ENCODE measurements at places on chromosomes 6 and 20. TPM values are rescaled to one million over a fixed set of nuclear protein-coding genes. Genes with fewer than 3 reads are reported as not detected.

DNA sequence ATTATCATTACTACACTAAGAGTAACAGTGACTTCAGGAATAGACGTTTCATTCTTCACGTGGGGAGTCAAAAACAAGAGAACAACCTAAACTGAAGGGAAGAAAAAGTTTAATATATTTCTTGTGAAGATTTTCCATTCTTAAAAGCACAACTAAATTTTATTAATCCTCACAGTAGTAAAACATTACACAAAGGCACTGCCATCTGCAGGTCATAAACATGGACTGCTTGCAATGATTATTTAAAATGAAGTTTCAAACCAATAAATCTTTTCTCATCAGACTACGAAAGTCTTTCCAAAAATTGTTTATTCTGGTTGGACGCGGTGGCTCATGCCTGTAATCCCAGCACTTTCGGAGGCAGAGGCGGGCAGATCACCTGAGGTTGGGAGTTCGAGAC lies 2.6 kb downstream of the NCOA5 start:
- peak; percentile 58 for DNase-seq

DNA sequence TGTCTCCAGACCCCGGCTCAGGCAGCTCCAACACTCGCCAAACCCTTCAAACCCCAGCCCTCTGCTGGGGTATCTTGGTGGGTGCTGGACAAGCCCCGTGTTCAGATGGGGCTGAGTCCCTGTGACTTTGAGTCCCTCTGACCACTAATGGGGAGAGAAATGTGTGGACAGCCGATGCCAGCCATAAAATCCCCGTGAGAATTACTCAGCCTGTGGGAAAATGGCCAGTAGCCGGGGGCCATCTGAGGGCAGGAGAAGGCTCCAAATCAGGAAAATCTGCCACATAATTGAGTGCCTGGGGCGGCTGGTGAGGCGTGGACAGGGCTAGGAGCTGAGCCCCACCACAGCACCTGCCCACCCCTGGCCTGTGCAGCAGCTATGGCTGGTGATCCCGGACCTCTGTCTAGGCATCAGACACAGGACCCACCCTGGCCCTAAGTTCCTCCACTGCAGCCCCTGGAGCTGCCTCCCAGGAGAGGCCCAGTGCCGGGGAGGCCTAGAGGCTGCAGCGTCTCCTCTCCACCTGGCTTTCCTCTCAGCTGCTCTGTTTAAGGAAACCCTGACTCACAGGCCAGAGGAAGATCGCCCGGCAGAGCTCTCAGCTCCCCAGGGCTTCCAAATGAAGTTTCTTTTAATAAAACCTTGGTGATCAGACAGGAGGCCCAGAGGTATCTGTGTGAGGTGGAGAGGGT lies 53.7 kb upstream of the SLCO4A1 start:
- DNase-seq = no peak

- no peak for DNase-seq
Observed at GRCh38 chr6:84356907-84357306, 129.5 kb upstream of the CEP162 start.

DNA sequence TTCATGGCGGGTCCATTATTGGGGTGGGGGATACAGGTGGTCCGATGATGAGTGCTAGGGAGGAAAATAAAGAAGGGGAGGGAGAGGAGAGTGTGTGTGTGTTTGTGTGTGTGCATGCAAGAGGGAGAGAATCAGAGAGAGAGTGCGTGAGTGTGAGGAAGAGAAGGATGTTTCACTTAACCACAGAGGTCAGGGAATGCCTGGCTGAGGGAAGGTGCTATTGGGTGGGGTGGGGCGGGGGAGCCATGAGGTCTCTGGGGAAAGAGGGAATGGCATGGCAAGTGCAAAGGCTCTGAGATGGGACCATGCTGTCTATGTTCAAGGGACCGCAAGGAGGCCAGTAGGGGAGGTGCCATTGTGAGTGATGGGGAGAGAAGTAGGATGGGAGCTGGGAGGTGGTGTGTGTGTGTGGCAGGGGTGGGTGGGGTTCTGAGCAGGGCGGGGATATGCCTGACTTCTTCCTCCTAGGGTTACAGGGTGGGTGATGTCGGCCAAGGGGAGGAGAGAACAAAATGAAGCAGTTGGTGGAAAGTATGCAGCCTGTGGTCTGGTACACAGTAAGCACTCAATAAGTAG lies 23.0 kb downstream of the CEBPB start:
- DNase-seq = no peak

DNA sequence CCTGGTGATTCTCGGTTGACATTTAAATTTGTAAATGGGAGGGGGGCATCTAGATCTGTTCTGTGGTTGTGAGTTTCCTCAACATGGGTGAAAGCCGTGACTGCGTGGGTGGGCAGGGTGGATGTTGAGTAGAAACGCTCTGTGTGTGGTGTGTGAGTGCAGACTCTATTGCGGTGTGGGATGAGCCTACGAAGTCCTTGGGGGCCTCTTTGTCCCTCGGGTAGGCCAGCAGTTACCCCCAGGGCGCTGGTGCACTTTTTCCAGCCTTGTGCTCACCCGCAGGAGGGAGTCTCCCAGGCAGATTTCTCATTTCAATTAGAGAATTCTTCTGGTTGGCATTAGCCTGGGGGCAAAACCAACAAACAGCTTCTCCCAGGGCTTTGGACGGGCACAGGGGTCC lies 10.6 kb downstream of the TOX2 start:
- DNase-seq = no peak

DNA sequence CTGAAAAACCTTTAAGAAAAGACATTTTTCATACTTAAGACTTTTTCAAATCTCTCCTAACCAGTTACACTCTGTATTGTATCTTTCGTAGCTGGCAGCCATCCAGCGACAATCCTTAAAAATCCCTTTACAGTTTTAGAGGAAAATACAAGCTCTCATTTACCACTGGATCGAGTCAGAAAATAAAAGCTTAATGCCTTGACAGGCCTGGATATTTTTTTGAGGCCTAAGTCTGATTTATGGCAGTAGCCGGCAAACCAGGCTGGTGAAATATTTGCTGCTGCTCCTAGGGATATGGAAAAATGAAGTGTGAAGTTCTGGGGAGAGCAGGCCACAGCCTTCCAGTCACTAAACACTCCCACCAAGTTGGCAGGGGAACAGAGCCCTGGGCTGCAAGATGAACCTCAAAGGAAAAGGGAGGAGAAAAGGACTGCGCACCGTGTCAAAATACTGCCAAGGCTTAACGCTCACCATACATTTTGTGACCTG lies 213.0 kb upstream of the SUPT3H start:
- DNase-seq = no peak

DNA sequence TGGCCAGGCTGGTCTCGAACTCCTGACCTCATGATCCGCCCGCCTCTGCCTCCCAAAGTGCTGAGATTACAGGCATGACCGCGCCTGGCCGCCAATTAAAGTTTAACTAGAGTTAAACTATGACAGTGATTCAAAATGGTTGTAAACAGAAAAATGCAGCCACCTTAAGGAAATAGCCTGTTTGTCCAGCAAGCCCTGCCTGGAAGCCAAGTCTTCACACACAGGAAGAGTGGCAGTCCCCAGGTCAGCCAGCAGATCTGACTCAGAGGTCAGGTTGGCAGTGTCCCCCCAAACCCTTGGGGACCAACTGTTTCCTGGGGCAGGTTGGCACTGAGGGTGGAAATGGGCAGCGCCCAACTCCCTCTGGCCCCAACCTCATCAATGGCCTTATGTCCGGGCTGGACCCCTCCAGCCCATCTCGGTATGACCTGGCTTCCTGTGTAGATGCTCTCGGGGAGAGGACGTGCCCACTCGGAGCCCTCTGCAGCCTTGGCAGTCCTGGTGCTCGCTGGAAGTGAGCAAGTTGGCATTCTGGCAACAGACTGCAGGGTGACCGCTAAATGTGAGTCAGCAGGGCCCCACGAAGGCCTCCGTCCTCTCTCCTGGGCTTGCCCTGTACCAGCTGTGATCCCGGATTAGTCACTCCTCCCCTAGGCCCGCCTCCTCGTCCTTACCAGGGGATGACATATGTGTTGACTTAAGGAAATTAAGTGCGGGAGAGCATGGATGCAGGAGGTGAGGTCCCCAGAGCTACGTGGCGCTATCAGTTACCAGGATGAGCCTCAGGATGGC lies 9.7 kb upstream of the HSP90AB1 start:
- peak; percentile 77 for DNase-seq

DNA sequence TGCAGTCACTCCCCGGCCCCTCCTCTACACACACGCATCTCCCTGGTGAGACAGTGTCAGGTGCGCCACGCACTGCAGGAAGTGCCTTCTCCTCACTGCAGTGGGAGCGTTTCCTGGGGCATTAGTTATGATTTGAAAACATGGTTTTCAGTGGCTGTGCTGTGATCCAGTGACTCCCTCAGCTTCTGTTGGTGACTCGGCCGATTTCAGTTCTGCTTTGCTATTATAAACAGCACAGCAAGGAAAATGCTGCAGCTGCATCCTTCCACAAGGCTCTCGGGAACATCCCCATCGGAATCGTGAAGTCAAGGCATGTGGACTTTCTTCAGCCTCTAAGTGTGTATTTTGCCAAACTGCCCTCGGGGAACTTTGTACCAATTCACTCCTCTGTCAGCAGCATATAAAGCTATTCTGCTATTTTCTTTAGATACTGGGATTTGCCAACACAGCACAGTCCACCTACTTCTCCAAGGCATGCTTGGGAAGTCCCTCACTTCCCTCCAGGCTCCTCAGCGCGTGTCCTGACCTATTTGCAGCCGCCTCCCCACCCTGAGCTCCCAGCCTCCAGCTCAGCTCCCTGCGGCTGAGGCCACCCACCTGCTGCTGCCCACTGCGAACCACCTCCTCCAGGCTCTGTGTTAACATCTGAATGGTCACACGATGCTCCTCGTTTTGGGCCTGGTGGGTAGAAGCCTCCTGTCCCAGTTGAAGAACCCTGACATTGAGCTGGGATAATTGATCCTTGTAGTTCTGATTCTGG lies 54.5 kb downstream of the GINS1 start:
- DNase-seq = no peak

DNA sequence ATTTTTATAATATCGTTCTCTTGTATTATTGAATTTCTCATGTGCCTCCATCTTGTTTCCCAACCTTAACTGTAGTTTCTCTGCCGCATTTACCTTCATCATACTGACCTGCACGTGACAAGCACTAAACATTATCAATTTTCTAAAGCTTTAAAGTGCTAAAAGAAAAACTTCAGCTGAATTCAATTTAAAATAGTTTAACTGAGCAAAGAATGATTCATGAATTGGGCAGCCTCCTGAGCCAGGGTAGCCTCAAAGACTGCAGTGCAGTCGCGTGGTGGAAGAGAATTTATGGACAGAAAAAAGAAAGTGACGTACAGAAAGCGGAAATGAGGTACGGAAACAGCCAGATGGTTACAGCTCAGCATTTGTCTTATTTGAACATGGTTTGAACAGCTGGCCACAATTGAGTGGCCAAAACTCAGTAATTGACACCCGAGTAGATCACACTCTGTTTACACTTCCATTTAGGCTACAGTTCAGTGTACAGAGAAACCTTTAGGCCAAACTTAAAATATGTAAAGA lies 4.2 kb upstream of the ZDHHC14 start:
- DNase-seq = no peak

DNA sequence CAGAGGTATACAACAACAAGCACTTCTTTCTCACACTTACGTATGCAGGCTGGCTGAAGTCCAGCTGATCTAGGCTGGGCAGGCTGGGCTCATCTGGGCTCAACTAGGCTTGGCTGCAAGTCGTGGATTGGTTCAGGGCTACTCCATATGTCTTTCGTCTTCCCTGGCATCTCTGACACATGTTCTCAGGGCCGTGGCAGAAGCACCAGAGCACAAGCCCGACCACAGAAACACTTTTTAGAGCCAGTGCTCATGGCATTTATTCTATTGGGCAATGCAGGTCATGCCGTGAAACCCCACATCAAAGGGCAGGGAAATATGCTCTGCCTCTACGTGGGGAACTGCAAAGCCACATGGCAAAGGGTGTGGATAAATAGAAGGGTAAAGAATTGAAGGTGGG lies 93.8 kb downstream of the RIN2 start:
- DNase-seq = no peak

- no peak for DNase-seq
Observed at GRCh38 chr6:163701762-163702161, 287.2 kb downstream of the QKI start.

DNA sequence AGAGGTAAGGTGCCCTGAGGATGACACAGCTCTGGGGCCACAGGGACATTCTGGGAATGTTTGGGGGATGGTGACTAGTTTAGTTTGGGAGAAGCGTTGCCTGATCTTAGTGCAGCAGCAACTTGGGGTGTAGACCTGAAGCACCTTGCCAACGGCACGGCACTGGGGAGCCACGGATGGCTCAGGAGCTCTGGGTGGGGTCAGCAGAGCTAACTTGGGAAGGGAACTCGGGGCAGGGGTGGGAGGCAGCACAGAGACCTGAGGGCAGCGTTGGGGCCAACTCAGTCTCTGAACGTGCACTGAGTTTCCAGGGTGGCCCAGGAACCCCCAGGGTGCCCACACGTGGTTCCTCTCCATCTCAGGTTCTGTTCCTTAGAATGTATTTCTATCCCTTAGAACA lies 14.9 kb downstream of the THBS2 start:
- no peak for DNase-seq

GRCh38 chr6:26502165-26502564 lies 2.1 kb downstream of the BTN1A1 start:
- peak; percentile 87 for DNase-seq

DNA sequence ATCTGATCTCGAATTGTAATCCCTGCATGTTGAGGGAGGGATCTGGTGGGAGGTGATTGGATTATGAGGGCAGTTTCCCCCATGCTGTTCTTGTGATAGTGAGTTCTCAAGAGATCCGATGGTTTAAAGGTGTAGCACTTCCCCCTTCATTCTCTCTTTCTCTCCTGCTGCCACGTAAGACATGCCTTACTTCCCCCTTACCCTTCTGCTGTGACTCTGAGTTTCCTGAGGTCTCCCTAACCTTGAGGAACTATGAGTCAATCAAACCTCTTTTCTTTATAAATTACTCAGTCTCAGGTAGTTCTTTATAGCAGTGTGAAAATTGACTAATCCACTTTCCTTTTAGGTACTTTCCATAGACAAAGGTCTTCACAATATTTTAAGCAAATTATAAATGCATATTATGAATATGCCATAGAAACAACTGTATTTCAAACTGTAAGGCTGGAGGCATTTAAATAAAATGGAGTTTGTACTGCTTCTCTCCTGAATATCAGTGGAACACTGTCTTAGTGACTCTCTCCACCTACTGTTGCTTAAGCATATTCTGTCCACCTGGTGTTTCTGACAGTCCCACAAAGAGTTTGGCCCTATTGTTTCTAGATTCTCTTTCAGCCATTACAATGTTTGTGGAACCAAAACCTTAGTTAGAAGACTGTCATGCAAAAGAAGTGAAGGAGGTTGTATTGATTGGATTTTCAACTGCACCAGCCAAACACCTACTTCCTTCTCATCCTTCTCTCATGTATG lies 24.3 kb upstream of the IL17A start:
- DNase-seq = no peak

The ADGRF5 gene
- not detected for total RNA-seq

The CCN6 gene
- not detected for total RNA-seq

The EPHA7 gene
- not detected for total RNA-seq

The KHDC3L gene
- total RNA-seq = not detected

The GSTA3 gene
- total RNA-seq = not detected

The TSBP1 gene
- not detected for total RNA-seq

The MOXD1 gene
- total RNA-seq = not detected

The TNXB gene
- total RNA-seq = 2.1 TPM

The ARFRP1 gene
- total RNA-seq = 30.2 TPM

The PRL gene
- not detected for total RNA-seq

All from Karpas-422 (cell line).